ENCODE measurements at places on chromosomes 4 and X.

GRCh38 chrX:128653524-128654060 lies 601.4 kb upstream of the ACTRT1 start:
- DNase-seq, result peak; percentile 80

DNA sequence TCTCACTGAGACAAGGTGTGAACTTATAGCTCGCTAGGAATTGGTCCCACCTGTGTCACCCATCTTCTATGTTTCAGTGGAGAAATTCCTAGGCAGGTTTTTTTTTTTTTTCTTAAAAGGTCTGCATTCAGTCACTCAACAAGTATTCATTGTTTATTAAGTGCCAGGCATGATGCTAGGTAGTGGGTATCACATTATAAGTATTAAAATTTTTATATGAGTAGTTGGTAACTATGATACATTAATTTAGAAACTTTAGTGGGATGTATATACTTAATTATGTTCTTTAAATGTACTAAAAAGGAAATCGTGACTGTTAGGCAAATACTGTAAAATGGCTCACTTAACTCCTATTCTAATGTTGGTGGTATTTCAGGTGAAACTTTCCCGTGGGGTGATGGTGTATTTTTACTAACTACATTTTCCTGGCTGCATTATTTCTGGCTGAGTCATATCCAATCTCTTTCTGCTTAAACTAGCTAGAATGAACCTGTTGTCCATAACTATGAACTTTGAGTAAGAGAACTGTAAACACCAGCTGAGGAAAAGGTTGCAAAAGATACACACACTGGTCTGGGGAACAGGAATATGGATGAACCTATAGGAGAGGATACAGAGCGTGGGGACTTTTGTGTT lies 49.3 kb upstream of the MED14 start:
- DNase-seq, result no peak

- DNase-seq, result peak; percentile 71
These were observed 529 bp downstream of the DHRSX start for GRCh38 chrX:2500091-2500802.

GRCh38 chr4:109065006-109065405 lies 237.5 kb downstream of the COL25A1 start:
- no peak for DNase-seq

- no peak for DNase-seq
These were observed 999.1 kb downstream of the STPG2 start for GRCh38 chr4:97144199-97144598.

- no peak for DNase-seq
These were observed 304.2 kb downstream of the TENM3 start for GRCh38 chr4:182547435-182547834.

DNA sequence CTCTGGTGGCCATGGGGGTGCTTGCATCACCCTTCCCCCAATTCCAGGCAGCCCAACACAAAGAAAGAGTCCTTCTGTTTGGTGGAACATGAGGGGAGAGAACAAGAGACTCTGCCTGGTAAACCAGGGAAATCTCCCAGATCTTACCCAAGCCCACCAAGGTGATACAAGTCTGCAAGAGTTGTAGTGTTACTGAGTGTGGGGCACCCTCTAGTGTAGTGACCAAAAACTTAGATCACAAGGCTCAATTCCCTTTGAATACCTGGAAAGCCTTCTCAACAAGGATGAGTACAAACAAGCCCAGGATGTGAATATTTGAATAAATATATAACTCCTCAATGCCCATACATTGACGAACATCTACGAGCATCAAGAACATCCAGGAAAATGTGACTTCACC lies 64.7 kb downstream of the IL13RA2 start:
- DNase-seq, result peak; percentile 19

GRCh38 chr4:130855533-130855932 lies 1759.6 kb downstream of the C4orf33 start:
- no peak for DNase-seq

DNA sequence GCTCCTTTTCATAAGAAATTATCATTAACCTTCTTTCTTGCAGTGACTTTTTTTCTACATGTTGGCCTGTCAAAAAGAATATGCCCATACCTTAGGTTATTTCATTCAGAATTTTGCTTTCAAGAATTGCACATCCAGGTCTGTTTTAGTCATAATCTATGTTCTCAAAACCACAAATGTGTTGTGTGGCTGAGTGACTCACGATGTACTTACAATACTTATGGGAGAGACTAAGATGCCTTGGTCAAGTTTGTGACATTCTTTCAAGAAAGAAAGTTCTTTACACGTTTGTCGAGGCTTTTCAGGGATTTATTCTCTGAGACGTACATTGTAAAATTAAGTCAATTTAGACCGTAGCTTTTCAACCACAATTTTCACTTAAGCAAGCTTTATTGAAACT lies 396.7 kb downstream of the FSTL5 start:
- no peak for DNase-seq

GRCh38 chr4:175762582-175762981 lies 49.5 kb downstream of the GPM6A start:
- no peak for DNase-seq

GRCh38 chr4:174380699-174381439 lies 97.2 kb downstream of the CEP44 start:
- no peak for DNase-seq

DNA sequence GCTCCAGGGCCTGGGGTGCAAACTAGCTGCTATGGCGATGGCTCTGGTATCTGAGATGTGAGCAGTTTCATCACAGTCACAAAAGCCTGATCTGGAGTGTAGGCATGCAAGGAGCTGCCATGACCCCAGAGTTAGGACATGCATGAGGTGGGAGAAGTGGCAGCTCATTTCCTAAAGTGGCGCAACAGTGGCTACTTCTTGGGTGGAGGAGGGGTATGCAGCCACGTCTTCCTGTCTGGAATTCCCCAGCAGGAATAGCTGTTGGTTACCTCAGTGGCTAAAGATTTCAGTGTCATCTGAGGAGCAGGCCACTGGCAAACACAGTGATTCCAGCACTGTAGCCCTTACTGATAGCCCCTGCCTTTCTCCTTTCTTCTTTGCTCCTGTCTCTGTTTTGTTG lies 1382.5 kb downstream of the C4orf33 start:
- no peak for DNase-seq

- peak; percentile 88 for DNase-seq
These were observed at the start of gene NDST3 for GRCh38 chr4:118034053-118034785. NDST3 (plus strand) TSS chr4:118034486; CDS start chr4:118053911, 19,425 bp downstream.

- DNase-seq, result no peak
These were observed 34.7 kb downstream of the ERVMER34-1 start for GRCh38 chr4:52716364-52717151.

DNA sequence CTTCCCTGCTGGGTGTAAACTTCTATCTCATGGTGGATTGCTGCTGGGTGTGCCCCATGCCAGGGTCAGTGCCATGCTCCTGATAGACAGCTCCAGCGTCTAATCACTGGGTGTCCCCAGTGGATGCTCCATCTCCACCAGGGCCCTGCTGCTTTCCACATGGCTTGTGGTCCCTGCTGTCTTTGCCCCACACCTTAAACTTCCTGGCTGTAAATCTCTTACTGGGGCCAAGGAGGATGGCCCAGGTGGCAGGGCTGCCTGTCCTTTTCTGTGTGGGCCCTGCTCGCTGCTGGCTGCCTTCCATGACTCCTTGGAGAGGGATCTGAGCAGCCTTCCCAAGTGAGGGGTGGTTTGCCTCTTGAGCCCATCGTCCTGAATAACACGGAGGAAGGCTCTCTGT lies 51.8 kb downstream of the RGS12 start:
- DNase-seq, result no peak

- no peak for DNase-seq
These were observed 283.7 kb upstream of the GATB start for GRCh38 chr4:152044331-152045036.

DNA sequence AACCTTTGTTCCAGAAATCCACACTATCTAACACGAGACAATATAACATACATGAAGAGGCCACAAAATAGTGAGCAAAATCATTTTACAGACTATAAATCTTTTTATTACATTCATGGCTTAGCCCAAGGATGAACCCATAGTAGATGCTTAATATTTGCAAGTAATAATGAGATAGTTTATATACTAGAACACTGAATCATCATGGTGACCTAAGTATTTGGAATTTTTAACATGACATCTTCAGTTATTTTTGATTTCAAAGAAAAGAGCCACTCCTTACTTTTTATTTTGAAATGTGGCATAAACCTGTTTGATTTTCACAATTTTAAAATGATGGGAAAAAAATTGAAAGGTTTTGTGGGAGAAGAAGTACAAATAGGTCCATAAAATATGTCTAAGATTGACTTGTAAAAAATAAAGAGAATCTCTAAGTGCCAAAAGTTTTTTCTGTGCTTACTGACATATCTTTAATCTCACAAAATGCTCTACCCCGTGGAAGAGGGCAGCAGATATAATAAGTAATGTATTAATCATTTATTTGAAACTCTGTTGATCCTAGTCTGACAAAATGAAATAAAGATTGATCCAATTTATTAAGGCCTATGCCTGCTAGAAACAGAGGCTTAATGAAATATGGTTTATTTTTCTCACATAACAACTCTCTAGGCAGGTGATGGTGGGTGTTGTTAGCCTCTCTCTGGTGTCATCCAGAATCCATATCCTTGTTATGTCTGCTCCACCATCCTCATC lies 224.5 kb upstream of the CENPE start:
- no peak for DNase-seq

- no peak for DNase-seq
These were observed 163.5 kb upstream of the GYPA start for GRCh38 chr4:144304025-144304424.

GRCh38 chr4:94516067-94516466 lies 64.3 kb downstream of the PDLIM5 start:
- no peak for DNase-seq

DNA sequence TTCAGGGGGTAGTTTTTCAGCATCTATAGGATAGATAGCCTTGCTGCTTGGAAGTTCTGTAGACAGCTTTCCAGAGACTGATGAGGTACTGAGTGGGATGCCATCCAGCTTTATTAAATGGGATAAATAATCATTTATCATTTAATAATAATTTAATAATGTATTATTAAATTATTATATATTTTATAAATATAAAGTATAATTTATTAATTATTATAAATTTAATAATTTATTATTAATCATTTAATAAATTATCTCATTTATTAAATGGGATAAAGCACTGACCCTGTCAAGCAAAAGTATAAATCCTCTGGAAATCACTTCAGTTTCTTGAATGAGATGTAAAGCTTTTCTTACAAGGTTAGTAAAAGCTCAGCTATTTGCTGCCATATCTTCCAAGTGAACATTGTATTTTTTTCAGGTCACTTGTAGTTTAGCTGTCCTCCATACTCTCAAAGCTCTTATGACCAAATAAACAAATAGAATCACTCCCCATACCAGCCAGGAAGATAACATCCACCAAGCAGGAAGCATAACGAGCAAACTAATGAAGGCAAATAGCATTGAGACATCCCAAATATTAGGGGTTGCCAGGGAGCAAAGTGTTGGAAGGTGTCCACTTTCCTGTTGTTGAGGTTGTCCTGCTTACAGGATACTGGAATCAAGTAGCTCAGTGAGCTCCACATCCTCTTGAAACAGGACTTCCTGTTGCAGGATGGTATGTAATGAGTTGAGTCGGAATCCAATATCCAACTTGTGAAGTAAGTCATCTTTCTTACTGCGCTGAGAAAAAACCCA lies 88.9 kb downstream of the ZNF674 start:
- no peak for DNase-seq

DNA sequence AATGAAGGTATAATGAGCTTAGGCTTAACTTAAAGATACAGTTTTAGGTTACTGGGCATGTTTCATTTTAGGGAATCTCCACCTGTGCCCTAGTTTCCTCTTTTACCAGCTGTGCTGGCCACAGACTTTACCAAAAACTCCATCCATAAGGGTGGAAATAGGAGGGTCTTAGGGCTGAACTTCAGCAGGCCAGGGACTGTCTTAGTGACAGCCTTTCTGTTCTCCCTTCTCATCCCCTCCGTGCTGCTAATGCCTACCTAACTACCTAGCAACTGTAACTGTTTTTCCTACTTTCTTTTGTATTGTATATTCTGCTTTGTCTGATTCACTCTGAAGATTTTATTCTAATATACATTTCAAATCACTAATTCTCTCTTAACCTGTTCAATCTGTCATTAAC lies 1375.3 kb downstream of the PCDH18 start:
- no peak for DNase-seq

GRCh38 chrX:40727581-40728252 lies 7.6 kb downstream of the MED14 start:
- DNase-seq, result no peak

DNA sequence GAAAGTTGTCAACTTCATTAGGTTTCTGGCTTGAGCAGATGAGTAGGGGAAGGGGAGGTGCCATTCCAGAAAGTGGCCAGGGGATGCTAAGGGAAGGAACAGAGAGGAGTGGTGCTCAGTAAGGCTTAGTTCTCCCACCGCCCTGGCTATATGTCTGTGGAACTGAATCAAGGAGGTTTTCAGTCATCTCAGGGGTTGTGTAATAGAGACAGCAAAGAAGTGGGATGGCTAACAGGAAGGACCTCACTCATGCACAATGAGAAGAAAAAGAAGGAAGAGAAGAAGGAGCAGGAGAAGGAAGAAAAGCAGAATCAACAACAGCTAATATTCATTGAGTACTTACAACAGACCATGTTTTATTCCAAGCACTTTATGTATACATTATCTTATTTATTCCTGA lies 368.7 kb downstream of the MID1IP1 start:
- no peak for DNase-seq

GRCh38 chrX:252957-253291 lies 28.3 kb upstream of the PLCXD1 start:
- no peak for DNase-seq

- no peak for DNase-seq
These were observed 31.6 kb downstream of the CDKL5 start for GRCh38 chrX:18457000-18457399.

DNA sequence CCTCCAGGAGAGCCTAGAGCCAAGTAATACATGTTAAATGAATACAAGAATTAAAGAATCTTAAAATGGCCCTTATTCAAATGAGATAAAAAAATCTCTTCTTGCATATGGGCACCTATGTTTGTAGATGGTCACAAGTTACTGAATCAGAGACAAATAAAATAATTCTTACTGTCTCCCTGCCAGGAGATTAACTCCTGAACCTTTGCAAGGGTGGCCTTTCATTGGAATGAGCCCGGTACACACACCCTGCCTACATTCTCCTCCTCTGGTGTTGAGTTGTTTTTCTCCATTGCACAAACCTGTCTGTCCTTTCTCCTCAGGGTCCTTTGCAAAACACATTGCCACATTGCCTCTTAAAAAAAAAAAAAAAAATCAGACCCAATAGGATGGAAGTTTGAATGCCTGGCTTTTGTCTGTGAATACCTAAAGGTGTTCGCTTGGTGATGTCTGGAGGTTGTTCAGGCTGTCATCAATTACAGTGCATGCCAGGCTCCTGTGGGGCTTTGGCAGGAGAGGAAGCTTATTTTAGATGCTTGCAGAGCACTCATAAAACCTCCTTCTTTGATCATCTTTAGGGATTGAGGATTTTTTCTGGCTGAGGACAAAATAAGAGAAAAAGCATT lies 8.3 kb upstream of the TMEM154 start:
- no peak for DNase-seq

GRCh38 chrX:70808942-70809940 lies 99.3 kb downstream of the TEX11 start:
- DNase-seq, result no peak

- no peak for DNase-seq
These were observed 8.1 kb downstream of the MORF4L2 start for GRCh38 chrX:103678199-103678993.

Data from neural progenitor cell (in vitro differentiated cells).